ENCODE measurements at places on chromosomes 5 and 9.

DNA sequence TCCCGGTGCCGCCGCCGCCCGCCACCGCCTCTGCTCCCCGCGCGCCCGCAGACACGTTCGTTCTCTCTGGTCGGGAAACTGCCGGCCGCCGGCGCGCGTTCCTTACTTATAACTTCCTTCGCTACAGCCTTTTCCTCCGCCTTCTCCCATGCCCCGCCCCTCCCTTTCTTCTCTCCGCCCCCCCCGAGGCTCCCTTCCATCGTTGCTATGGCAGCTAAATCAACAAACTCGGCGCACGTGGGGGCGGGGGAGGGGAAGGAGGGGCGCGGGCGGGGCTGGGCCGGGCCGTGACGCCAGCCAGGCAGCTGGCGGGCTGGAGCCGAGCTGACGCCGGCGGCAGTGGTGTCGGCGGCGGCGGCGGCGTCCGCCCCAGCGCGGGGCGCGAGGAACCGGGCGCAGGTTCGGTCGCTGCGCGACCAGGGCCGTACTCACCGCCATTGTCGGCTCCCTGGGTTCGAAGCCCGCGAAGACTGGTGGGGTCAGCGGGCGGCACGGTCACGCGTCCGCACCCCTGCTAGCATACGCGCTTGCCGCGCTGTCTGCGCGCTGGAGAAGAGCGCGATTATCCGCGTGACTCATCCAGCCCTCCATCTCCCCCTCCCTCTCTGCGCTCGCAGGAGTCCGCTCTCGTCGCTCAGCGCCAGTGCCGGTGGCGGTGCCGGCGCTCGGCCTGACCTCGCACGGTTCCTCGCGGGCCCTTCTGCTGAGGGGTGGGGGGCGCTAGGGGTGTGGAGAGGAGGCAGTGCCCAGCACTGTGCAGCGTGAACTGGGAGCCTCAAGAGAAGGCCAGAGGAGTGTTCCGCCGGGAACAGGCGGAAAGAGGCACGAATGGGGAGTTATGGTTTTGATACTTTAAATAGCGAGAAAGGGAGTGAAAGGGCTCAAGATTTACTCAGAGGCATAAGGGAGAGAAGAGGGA, at the start of gene KLF4:
KLF4 (minus strand) TSS at position 83 of the 919 bp plus-strand sequence. CDS start 597 bp downstream, outside the sequence.
- peak; percentile 98 for DNase-seq

- DNase-seq: no peak
Observed at GRCh38 chr5:171024084-171024483, 162.3 kb downstream of the RANBP17 start.

DNA sequence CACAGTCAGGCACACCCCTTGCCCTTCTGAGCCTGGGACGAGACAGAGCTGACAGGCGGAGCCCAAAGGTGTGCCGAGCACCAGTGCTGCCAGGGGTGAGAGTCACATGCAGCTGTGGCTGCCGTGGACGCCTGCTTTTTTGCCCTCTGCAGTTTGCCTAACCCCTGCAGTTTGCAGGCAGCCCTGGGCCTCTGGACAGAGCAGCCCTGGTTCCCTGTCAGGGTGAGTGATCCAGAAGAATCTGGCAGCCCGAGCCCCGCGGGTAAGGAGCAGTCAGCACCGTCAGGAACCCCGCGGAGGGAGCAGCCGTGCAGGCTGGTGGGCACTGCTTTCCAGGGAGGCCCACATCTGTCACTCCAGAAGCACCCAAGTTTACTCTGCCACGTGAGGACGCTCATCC, 30.3 kb downstream of the CEP72 start:
- no peak for DNase-seq

- no peak for DNase-seq
Observed at GRCh38 chr5:31911291-31912265, 262.5 kb downstream of the GOLPH3 start.

DNA sequence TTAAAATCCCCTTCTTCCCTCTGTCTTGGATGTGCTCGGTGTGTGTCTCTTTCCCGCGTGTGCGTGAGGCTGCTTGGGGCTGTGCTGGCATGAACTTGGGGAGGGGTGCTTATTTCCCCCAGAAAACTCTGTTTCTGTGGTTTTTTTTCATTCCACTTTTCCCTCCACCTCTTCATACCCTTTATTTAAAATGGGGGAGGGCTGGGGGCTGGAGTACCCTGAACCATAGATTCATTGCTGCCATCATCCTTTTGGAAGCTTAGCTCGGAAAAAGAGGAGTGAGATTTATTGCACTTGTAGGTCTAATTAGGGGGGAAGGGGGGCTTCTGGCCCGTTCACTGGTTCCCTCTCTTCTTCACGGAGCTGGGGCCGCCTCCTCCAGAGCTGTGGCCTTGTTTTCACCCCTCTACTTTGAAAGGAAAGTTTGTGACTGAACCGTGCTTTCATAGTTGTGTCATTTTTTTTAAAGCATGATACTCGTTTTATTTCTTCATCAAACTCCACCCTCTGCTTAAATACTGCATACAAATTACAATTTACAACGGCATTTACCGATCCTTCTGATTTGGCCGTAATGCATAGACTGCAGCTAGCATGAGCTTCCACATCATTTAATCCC, 2.9 kb downstream of the NR2F1 start:
- no peak for DNase-seq

- DNase-seq: no peak
Observed at GRCh38 chr5:61919920-61920319, 386.1 kb upstream of the KIF2A start.
